ENCODE measurements at places on chromosomes 16 and 17. TPM values are rescaled to one million over a fixed set of nuclear protein-coding genes. Genes with fewer than 3 reads are reported as not detected.

RHOT2 gene
- 52.9 TPM for total RNA-seq

NAGS gene
- 1.4 TPM for total RNA-seq

KRT12 gene
- total RNA-seq: not detected

CCDC78 gene
- not detected for total RNA-seq

RAPGEFL1 gene
- total RNA-seq: 4.2 TPM

CES1 gene
- 20.2 TPM for total RNA-seq

CX3CL1 gene
- total RNA-seq: 3.5 TPM
